Amniotic epithelial cell (primary cell): ENCODE measurements at places on chromosomes 11 and 22.

DNA sequence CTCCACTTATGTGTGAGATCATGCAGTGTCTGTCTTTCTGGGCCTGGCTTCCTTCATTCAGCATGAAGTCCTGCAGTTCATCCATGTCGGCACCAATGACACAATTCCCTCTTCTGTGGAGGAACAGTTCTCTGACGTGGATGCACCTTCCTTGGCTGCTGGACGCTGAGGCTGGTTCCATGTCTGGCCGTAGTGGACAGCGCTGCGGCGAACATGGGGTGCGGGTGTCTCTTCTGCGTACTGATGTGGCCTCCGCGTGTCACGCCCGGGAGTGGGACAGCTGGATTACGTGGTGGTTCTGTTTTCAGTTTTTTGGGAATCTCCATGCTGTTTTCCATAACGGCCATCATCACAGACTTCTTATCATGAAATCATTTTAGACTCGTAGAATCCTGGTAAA, 16.9 kb upstream of the MUC2 start:
- DNase-seq: no peak

DNA sequence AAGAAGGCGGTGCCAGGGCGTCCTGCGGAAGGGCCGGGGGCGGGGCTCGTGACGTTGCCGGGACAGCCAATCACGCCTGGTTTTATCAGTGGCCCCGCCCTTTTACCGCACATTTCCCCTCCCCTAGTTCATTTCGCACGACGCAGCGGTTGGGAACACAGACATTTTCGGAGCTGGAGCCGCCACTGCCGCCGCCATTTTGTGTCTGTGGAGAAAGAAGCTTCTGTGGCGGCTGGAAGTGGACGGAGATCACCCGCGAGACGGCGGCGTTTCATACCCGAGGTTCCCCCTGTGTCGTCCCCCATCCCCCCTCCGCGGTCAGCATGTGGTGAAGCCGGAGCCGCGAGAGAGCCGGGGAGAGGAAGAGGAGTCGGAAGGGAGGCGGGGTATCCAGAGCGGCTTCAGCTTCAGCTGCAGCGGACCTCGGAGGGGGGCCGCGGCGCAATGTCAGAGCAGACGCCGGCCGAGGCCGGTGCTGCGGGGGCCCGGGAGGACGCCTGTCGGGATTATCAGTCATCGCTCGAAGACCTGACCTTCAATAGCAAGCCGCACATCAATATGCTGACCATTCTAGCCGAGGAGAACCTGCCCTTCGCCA, at the start of gene PCF11:
Gene PCF11 (plus strand): TSS at position 136 of the 598 bp plus-strand sequence. CDS start 309 bp downstream, at position 445.
- DNase-seq: no peak

DNA sequence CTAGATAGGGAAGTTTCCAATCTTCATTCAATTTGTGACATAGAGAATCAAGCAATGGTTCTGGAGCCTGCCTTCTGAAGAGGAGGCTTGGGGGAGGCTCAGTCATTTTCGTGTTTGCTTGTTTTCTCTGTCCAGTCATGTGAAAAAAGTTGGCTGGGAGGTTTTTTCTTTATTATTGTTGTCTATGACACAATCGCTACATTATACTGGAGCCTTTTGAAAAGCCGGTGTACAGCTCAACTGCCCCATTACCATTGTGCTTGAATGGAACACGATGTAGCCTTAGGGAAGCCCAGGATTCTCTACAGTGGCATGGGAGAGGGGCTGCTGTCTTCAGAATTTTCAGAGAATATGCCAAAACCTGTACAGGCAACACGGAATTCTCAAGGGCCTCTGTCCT, 57.9 kb upstream of the NCAM1 start:
- DNase-seq: no peak

GRCh38 chr11:131070365-131070764, 154.1 kb upstream of the SNX19 start:
- no peak for DNase-seq
